Stimulated activated memory B cell treated with anti-CD40 and anti-IgM and Interleukin-4, amounts not matched to agents 10 μg/mL and 1 μg/mL and 100 μg/mL, for 72 hours (primary cell): ENCODE measurements at places on chromosomes 11 and 22.

DNA sequence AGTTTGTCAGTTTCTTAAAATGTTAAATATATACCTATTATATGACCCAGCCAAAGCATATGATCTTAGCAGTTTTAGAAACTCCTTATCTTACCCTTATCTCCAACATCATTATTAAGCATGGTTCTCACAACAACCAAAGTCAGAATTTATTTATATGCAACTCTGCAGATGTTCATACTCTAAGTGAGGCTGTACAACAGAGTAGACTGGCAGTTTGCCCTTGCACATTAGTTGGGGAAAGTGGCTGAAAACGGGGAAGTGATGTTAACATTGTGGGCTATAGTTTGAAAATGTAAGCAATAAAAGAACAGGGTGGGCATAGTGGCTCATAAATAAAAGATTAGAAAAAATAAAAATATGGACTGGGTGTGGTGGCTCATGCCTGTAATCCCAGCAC, 49.7 kb downstream of the ATG16L2 start:
- no peak for ATAC-seq

GRCh38 chr11:59560702-59561473, 49.5 kb downstream of the OR4D9 start:
- ATAC-seq, result peak; percentile 84

DNA sequence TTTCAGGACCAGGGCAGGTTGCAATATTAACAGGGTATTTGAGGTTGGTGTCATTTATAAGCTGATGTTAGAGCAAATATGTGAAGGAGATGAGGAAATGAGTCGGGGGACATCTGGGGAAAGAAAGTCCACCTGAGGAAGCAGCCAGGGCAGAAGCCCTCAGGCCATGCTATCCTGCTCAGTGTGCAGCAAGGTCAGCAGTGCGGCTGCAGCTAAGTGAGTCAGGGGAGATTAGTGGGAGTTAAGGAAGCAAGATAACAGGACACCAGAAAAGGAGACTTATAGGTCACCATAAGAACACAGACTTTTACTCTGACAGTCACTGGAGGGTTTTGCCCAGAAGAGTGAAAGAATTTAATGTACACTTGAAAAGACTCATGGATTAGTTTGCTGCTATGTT, 468.9 kb downstream of the NTM start:
- ATAC-seq, result no peak

DNA sequence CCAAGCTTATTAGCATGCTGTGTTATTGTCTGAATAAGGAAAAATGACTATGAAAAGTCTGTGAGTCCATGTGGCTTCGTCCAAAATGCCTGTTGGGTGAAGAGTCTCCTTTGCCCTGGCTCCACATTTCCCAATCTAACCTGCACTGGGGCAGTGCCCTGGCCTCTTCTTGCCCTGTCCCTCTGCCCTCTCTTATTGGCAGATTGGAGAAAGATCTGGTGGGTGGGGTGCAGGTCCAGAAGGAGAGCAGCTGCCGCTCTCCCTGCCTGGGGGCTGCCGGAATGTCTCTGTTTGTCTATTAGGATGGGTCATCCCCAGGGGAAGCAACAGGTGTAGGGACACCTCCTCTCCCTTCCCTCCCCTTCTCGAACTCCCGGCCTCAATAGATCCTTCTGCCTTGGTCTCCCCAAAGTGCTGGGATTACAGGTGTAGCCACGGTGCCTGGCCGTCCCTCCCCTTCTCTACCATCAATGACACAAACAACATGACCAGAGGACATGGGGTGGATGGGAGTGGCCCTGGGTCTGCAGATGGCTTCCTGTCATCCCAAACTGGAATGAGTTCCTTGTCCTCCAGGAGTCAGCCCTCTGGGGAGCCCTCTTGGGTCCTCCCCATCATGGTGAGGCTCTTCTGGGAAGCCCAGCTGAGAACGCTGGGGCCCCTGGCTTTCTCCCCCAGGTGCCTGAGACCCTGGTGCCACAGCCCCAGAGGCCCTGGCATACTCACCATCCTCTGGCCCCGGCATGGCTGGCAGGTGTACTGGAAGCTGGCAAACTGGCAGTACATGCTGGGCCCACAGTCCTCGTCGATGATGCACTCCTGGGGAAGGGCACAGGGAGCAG, 40.5 kb downstream of the DKK3 start:
- ATAC-seq, result no peak

GRCh38 chr11:111942829-111943228, 5.7 kb downstream of the DIXDC1 start:
- no peak for ATAC-seq

- ATAC-seq, result no peak
Observed at GRCh38 chr11:92670308-92670890, 299.1 kb upstream of the MTNR1B start.

GRCh38 chr11:133545199-133545803, 13.0 kb upstream of the OPCML start:
- ATAC-seq, result no peak

DNA sequence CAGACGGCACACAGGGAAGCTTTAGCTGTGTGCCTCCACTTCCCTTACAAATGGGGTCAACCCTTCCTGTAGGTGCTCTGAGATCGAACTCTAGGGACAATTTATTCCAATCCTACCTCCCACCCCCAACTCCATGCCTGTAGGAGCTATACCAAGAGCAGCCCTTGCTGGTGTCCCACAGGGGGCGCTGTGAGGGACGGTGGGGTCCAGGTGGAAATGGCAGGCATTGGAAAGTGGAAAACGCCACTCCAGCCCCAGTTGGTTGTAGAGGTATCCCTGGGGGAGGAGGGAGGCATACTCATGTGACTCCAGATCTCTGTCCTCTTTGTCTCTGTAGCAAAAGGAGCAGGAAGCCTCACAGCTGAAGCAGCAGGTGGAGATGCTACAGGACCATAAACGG, 161.3 kb downstream of the MYO18B start:
- ATAC-seq, result no peak

- no peak for ATAC-seq
Observed at GRCh38 chr11:19872512-19873145, 160.0 kb downstream of the NAV2 start.

DNA sequence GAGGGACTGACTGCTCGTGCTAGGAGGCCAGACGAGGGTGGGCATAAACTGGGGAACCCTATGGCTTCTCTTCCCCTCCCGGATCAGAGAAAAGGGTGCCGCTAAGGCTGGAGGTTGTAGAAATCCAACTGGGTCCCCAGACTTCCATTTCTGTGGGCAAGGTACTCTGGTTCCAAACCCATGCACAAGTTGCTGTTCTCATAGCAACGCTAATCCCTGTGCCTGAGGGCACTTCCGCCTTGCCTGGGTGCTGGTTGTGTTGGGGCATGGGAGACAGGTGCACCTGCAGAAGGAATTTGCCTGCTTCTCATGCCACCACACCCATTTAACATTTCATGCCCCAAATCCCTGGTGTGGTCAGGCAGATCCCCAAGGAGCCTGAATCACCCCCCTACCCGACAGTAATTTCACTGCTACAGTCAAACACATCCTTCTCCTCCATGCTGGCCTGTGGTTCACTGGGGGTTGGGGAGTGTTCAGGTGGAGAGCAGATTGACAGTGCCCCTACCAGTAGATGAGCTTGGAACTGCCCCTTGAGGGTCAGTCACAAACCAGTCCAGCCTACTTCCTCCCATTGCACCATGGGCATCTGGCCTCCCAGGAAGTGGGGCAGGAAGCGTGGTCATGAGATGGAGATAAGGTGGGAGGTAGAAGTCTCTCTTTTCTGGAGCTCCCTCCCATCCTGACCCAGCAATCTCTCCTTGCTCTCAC, 1.2 kb downstream of the C2CD2L start:
- no peak for ATAC-seq

DNA sequence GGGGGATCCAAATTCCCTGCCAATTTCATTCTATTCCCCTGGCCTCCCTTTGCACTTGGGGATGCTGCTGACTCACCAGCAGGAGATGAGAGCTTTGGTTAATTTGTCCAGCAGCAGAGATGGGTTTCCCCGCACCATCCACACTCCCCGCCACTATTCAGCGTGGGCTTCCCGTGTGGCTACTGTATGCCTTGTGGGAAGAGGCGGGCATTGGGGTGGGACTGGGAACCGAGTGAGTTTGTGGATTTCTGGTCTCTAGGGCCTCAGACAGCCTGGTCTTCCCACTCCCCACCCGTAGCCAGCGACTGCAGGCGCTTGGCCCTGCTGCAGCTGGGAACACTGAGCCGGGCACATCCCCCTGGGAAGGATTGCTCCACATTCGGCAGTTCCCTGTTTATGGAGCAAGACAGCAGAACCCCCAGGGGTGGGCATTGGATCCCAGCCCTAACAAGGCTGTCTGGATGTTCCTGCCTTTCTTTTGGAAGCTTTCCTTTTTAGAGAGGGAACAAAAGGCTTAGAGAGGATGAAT, 23.4 kb downstream of the KIAA1671 start:
- no peak for ATAC-seq

DNA sequence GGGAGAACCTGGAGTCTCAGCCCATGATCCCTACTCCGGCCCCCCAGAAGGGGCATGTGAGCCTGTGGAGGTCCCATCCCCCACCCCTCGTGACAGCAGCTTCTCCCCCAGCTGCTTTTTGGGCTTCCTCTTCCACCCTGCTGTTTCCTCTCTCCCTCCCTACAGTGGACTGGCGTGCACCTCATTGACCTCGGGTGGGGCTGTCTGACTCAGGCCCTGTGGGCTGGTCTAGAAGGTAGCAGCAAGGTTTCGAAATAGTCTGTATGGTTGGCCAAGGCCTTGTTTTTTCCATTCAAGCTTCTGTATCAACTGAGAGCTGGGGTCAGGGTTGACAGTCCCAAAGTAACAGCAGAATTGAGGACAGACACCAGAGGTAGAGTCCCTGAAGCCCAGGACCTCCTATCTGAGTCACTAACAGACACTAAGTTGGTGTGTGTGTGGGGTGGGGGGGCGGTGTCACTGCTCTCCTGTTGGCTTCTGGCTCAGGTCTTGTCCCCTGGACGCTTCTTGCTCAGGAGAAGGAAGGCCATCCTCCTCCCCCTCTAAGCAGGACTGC, 7.7 kb downstream of the SLC37A2 start:
- peak; percentile 92 for ATAC-seq

DNA sequence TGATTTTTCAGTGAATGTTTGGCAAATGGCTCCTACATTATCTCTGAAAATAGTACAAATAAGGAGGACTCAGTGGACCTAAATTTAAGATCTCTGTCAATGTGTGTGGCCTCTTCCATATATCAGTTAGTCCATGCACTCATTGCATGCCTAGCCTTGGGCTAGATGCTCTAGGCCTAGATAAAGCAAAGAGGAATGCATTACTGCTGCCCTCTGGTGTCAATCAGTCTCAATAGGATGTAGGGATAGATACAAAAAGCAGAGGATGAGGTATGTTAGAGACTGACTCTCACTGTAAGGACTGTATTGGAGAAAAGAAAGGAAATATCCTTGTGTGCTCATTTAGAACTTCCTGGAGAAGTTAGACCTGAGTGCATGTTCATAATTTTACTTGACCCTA, 42.0 kb downstream of the MS4A2 start:
- peak; percentile 50 for ATAC-seq

- no peak for ATAC-seq
Observed at GRCh38 chr11:111696556-111696955, 69.6 kb downstream of the PPP2R1B start.

- peak; percentile 59 for ATAC-seq
Observed at GRCh38 chr22:30079952-30080533, at the start of gene HORMAD2. Gene HORMAD2 (plus strand): TSS chr22:30080464. CDS start chr22:30093953, 13,489 bp downstream.

GRCh38 chr11:34585735-34586487, 35.0 kb upstream of the EHF start:
- peak; percentile 94 for ATAC-seq

GRCh38 chr11:112186304-112186703, 11.0 kb downstream of the BCO2 start:
- ATAC-seq, result no peak

DNA sequence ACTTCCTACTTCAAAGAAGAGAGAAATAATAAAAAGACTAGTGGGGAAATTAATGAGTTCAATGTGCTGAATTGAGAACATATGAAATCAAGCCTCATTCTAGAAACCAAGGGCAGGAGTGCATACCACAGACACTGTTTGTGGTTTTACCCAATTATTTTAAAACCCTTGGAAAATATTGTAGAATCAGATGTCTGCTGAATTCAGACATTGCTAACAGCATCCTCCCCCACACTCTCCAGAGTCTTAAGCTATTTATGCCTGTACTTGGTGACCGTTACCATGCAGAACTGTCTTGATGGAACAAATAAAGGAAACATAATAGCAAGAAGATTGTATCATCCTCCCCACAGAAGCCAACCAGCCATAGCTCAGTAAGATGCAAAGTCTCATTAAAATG, 850.1 kb downstream of the NTM start:
- ATAC-seq, result no peak

GRCh38 chr11:102347462-102348370, 702 bp downstream of the BIRC2 start:
- ATAC-seq, result no peak

- ATAC-seq, result no peak
Observed at GRCh38 chr11:35121326-35121865, 17.6 kb upstream of the CD44 start.

DNA sequence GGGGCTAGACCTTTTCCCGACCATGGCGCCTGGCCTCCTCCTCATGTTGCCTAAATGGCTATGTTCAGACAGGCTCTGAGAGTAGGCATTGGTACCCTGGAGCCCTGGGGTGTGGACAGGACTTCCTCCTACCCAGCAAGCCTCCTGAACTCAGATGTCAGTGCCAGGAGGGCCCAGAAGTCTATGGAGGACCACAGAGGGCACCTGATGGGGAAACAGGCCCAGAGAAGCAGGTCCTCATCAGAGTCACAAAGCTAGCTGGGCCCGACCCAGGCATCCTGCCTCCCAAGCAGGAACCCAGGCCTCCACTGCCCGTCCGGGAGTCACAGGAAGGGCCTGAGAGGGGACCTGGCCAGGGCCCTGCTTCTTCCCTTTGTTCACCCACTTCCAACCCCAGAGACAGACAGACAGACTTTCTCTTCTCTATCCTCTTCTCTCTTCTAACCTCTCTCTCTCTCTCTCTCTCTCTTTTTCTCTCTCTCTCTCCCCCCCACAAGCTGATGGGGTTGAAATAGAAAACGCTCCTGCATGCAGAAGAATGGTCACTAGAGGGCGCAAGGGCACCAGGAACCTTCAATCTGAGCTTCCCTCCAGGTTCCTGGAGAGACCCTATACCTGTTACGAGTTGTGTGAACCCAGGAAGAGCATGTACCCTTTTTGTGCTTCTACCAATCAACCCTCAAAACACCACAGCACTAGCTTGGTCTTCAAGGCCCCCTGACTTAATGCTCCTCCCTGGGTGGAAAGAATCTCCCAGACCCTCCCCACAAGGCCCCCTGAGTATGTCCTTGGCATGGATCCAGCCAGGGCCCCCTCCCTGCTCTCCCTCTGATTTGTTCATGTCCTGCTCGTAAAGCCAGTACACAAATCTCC, 27.1 kb downstream of the ARAP1 start:
- ATAC-seq, result peak; percentile 55

- ATAC-seq, result no peak
Observed at GRCh38 chr11:12215181-12215593, 104.8 kb downstream of the MICAL2 start.
